Mammary epithelial cell (primary cell): ENCODE measurements at places on chromosomes 2 and 18. TPM values are rescaled to one million over a fixed set of nuclear protein-coding genes. Genes with fewer than 3 reads are reported as not detected.

GRCh38 chr2:145864501-145864900 is 1344.6 kb upstream of the ZEB2 start:
- no peak for DNase-seq

GRCh38 chr2:20542746-20543468 is 96.0 kb downstream of the RHOB start:
- no peak for DNase-seq

Gene THSD7B
- 0.02 TPM for polyA plus RNA-seq

- DNase-seq, result no peak
These were observed 36.3 kb upstream of the MBP start for GRCh38 chr18:77168811-77169311.

GRCh38 chr2:54984476-54984875 is 65.8 kb downstream of the RTN4 start:
- DNase-seq, result peak; percentile 80
